ENCODE measurements at places on chromosomes 2 and 18.

DNA sequence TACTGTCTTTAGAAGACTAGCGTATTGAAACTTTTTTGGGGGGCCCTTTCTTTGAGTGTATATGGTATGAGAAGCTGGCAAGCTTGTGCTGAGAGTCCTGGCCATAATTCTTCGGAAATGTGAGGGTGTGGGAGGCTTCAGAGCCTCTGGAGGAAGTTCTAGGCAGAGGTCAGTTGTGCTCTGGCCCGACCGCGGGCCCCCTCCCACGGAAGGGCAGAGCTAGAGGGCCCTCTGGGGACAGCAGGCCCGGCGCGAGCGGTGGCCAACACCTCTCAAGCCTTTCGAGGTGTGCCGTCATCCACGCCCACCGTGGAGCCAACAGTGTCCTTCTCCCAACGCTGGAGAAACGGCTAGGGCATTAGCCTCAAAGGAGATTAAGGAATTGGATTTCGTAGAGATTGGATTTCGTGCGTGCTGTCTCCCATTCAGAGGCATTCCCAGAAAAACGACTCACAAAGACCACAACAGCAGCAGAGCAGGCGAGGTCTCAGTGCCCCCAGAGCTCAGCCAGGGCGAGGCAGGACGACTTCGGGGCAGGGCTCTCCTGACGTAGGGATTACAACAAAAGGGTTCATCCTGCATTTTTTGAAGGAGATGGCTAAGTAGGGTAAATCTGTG lies 2.2 kb upstream of the MTCL1 start:
- DNase-seq: no peak

GRCh38 chr2:39338502-39338901 lies 94.7 kb upstream of the CDKL4 start:
- no peak for DNase-seq

- no peak for DNase-seq
These were observed 806.7 kb downstream of the NRXN1 start for GRCh38 chr2:50225021-50225928.

GRCh38 chr2:20620696-20621365 lies 30.1 kb downstream of the HS1BP3 start:
- no peak for DNase-seq

DNA sequence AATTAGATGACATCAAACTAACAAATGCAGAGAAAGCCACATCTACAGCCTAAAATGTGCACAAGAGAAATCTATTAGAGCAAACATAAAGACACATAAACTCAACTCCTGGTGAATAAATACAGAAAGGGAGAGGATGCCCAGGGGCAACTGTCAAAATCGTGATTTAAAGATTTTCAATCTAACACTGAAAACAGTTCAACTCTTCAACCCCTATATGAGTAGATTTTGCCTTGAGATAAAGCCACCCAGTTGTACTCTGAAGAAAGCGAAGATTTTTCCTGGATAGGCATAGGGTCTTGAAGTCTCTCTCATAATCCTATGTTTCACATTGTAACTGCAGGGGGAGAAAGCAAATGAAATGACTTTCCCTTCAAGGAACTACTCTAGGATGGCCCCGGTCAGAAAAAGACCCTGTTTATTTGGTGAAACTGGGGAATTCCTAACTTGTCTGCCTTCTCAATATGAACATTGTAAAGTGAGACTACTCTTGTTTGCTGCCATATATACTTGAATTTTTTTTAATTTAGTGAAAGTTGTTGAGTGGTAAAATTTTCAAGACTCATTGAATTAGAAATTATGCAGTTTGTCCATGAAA lies 226.7 kb downstream of the ERBB4 start:
- no peak for DNase-seq

GRCh38 chr2:208363485-208363884 lies 43.1 kb upstream of the PTH2R start:
- no peak for DNase-seq

DNA sequence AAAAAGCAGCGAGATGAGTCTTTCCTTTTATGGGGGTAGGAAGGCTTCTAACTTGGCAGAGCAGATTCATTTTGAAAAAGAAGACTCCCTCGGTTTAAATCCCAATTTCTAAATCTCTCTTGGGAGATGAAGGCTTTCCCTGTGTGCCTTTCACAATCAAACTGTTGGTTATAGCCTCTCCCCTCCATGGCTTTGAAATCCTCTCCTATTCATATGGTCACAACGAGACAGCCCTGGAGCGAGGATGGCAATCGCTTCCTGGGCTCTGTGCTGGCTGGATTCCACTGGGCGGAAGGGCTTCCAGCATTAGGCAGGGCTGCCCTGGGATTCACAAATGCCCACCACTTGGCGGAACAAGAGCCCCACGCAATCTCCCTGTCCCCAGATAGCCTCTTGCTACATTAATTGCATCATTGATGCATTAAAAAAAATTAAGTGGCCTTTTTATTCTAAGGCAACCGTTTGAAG lies 1.6 kb downstream of the CAVIN2 start:
- DNase-seq: no peak

- no peak for DNase-seq
These were observed 11.3 kb downstream of the MEIS1 start for GRCh38 chr2:66445925-66446871.

DNA sequence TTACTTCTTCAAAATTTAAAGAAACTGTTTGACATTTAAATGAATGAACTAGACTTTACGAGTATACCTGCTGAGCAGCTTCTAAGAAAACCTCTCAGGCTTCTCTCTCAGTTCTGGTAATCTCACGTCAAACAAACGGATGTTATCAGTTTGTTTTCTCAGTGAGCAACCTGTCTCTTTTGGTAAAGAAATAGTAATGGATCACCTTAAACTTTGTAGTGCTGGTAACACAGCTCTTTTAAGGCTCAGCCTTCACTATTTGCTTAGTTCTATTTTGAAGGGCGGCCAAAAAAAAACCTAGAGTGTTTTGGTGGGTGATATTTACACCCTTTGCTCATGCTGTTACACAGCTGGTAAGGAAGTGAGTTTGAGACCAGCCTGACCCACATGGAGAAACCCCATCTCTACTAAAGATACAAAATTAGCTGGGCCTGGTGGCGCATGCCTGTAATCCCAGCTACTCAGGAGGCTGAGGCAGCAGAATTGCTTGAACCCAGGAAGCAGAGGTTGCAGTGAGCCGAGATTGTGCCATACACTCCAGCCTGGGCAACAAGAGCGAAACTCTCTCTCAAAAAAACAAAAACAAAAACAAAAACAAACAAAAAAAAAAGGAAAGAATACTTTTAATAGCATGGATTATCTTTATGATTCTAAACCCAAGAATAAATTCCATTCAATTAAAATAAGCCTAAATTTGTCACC lies 15.9 kb downstream of the FN1 start:
- no peak for DNase-seq

DNA sequence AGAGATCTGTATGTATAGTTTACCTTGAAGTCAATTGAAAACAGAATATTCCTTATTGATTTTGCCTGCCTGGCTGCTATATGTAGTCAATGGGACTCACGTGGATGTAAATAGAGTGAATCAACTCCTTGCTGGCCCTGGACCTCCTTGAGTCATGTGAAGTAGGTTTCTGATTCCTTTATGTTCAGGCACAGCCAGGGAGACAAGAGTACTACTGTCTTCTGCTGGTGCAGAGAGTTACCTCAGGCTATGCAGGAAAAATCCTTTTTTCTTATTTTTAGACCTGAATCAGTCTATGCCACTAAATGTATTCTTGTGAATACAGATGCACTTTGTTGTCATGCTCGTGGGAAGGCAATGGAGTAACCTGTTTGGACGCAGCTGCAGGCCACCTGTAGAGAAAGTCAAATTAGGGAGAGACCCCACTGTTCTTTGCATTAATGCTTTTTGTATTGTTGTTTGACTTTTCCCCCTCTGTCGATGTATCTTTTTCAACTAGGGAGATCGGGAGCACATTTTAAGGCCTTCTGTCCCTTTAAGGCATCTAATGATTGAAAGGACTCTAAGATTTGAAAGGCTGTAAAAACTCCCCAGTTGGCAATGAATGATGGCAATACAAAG lies 473.9 kb downstream of the ARHGAP15 start:
- DNase-seq: no peak

DNA sequence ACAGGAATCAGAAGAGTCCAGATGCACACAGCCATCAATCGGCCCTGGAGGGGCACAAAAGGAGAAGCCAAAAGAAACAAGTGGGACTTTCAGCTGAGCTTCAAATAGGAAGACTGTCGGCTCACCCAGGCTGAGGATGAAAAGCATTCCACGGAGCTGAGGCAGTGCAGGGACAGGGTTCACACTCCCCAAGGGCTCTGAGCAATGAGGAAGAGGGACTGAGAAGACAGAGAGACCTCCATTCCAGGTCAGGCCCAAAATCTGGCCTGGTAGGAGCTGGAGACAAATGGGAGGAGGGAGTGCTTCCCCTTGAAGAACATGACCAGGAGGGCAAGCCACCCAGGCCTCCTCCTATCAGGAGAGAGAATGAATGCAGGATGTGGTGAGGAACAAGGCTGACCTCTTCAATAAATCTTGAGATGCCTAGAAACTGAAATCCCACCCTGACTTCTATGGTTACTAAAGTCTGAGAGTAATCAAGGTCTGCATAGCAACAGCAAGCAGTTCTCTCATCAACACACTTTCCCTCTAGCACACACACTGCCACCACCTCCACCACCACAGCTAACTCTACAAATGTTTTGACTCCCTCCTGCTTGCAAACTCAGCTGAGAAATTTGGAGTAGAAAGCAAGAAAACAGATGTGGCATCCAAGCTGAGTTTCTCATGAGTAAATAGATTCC lies 434.4 kb downstream of the TNS1 start:
- no peak for DNase-seq

DNA sequence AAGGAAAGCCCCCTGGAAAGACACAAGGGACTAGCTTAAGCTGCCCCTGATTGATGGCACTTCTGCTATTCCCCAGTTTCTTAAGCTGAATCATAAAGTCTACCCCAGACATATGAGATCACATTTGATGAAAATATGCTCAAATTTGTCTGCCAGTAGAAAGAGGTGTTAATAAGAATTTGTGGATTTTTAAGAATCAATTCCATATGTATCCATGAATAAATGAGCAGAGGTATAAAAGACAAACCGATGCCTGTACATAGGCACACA lies 119.9 kb downstream of the CCBE1 start:
- DNase-seq: no peak

GRCh38 chr2:217325251-217325650 lies 465.4 kb upstream of the TNP1 start:
- DNase-seq: no peak

DNA sequence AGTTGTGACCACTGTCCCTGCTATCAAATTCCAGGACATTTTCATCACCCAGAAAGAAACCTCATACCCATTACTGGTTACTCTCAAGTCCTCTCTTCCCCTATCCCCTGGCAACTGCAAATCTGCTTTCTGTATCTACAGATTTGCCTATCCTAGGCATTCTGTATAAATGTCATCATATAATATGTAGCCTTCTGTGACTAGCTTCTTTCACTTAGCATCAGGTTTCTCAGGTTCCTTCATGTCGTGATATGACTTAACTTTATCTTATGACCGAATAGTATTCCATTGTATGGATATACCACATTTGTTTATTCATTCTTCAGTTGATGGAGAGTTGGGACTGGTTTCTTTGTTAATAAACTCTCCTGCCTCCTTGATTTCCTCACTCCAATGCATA lies 60.5 kb downstream of the PMAIP1 start:
- DNase-seq: no peak

DNA sequence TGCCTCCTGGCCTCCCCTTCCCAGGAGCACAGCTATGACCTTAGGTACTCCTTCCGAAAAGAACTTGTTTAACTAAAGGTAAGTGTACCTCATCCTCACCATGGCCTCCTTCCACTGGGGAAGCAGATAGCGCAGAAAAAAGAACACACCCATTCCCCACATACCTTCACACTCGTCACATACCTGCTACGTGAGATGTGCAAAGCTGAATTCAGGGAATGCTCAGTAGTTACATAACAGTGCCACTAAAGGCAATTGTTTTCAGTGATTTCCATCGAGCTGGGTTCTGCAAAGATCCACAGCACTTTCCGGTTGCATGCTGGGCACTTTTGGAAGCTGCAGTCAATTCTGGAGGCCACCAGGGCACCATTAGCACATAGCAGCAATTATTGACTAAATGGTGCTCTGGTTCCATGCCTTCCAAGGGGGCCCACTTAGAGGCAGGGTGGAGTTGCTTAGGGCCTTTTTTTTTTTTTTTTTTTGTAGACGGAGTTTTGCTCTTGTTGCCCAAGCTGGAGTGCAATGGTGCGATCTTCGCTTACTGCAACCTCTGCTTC lies 41.0 kb downstream of the PAX8 start:
- no peak for DNase-seq

DNA sequence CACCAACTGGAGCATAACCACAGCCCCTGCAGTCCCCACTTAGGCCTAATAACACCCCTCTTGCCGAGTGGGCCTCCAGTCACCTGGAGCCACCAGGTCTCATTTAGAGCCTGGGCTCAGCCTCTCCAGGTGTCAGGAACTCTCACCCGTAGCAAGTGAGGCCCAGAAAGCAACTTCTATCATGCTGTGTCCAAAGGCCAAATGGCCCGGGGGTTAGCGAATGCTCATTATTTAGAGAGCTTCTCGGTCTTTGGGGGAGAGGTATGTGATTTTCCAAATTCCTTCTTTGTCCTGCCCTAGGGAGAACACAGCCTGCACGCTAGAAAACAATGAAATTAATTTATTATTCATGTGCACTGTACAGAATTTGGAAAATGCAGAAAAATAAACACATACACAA lies 109.9 kb upstream of the PTPRM start:
- DNase-seq: no peak

DNA sequence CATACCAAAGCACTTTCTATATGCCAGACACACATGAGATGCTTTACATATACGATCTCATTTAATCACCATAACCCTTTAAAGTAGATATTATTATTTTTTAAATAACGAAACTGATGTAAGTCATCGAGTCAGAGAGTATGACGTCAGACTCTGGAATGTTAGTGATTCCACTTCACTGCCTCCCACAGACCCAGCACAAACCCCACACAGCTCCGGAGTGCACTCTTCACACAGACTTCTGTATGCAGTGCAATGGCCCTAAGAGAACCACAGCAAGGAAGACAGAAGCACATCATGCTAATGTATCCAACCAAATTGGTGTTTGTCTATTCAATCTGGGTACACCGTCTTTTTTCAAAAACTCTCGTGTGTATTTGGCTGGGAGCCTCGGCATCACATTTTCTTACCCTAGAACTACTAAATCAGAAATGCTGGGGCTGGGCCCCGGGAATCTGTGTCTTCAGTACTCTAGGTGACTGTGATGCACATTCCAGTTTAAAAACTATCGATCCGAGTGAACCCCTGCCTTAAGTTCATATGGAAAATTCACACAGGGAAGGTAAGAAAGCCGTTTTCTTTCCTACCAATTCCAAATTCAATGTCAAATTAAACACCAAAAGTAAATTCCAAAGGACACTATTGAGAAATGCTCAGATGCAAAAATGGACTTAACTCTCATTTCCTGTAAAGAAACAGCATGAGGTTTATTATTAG lies 117.7 kb upstream of the ACVR1C start:
- DNase-seq: no peak

- DNase-seq: no peak
These were observed 48.2 kb downstream of the CRIM1 start for GRCh38 chr2:36403675-36404230.

- DNase-seq: no peak
These were observed 83.9 kb downstream of the SMAD7 start for GRCh38 chr18:48866856-48867255.

- no peak for DNase-seq
These were observed 19.2 kb upstream of the GNAL start for GRCh38 chr18:11669948-11670275.
